ENCODE measurements at places on chromosomes 16 and 17.

DNA sequence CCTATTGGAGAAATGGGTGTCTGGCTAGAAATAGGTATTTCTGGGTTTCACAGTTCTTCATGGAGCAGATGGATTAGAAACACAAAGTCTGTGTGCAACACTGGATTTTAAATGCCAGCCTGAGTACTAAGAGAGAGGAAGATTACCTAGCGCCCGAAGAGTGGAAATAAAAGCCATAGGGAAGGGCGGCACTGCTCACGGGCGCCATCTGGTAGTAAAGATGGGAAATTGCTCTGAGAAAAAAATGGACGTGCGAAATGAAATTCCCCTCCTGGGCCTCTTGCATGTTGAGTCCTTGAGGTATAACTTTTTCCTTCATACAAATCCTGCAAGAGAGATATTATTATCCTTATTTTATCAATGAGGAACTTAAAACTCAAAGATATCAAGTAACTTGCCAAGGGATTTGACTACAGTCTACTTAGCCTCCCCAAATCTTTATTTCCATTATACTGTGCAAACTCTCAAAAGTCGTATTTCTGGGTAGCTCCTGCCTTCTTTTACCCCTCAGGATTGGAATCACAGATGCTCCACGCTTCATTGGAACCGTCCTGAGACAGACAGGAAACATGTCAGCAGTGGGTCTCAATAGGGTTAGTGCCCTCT lies 72.8 kb downstream of the MMD start:
- DNase-seq, result no peak

DNA sequence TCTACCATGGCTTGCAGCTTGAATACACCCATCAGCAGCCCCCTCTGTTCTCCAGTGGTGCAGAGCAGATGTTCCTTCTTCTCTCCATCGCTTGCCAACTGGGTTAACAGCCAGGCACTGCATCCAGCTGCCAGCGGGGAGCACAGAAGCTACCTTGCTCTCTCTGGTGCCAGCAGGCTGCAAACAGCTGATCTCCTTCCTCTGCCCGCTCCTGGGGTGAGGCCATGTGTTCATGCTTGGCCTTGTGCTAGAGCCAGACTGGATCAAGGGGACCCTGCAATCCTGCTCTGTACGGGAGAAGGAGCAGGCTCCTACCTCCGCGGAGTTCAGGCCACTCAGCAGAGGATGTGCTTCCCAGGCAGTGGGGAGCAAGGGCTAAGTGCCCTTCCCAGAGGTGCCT lies 24.1 kb upstream of the ENGASE start:
- peak; percentile 59 for DNase-seq

GRCh38 chr17:57810721-57811637 lies 38.9 kb downstream of the MRPS23 start:
- DNase-seq, result no peak

- no peak for DNase-seq
Observed at GRCh38 chr17:28907709-28908475, 5.0 kb upstream of the DHRS13 start.

DNA sequence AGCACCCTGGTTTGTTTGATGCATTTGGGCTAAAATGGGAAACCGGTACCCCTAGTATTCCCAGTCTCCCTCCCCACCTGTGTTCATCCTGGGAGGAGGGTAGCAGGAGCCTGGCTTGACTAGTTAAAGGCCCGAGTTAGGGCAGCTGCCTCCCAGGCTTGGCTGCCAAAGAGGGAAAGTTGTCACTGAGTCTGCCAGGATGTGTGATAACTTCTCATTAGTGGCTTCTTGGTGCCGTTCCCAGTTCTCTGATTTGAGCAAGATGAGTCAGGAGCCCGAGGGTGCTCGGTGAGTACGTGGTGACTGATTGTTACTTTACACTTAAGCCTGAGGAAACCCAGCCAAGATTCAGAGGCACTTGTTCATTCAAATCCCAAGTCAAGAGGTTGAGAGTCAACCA lies 2.5 kb downstream of the KRT32 start:
- DNase-seq, result no peak

GRCh38 chr17:19713462-19713861 lies 2.9 kb downstream of the SLC47A2 start:
- no peak for DNase-seq

GRCh38 chr17:42571435-42572225 lies 4.7 kb downstream of the MLX start:
- DNase-seq, result no peak

DNA sequence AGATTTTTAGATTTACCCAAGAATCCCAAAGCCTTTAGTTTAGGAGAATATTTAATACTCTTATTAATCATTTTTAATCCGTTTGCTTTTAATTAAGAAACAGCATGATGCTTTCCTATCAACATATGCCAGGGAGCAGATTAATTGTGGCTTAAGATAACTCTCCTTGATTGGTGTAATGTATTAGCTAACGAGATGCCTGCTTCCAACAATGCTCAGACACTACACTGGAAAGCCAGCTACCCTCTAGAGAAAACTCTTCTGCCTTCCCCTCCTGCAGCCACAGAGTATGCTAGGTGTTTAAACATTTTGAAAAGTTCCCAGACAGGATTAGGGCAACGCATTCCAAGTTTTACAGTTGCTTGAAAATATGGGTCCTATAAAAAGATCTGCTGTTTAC lies 142.2 kb downstream of the AATF start:
- no peak for DNase-seq

GRCh38 chr16:50814541-50814940 lies 72.7 kb downstream of the CYLD start:
- no peak for DNase-seq

GRCh38 chr17:74637926-74638325 lies 14.4 kb upstream of the CD300E start:
- no peak for DNase-seq

DNA sequence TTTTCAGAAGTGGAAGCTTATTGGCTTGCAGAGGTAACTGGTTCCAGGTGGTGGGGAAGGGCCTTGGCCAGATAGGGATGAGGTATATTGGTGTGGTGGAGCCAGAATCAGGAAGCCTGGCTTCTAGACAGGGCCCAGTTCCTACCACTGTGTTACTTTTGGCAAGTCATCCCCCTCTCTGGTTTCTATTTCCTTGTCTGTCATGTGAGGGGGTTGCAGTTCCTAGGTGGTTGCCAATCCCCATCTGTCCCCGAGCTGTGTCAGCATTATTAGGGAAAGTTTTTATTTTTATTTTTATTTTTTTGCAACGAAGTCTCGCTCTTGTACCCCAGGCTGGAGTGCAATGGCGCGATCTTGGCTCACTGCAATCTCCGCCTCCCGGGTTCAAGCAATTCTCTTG lies 3.0 kb downstream of the SMCR8 start:
- no peak for DNase-seq

- DNase-seq, result no peak
Observed at GRCh38 chr16:3591436-3591803, 14.2 kb upstream of the NLRC3 start.
